ENCODE measurements at places on chromosomes 2 and 18.
A peak's percentile ranks its signal among the peaks of the same experiment; 100 is the strongest.

DNA sequence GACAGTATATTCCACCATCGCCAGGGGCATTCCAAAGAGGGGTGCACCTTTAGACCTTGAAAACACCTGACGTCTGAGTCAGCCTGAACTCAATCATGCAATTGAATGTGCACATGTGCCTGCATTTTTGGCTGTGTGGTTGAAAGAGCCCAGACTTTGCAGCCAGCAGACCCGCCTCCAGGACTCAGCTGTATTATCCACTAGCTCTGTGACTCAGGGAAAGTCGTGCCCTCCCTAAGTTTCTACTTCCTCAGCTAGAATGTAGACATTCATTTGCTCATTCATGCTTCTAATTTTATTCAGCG lies 94.2 kb downstream of the LRRC30 start:
- DNase-seq: no peak

DNA sequence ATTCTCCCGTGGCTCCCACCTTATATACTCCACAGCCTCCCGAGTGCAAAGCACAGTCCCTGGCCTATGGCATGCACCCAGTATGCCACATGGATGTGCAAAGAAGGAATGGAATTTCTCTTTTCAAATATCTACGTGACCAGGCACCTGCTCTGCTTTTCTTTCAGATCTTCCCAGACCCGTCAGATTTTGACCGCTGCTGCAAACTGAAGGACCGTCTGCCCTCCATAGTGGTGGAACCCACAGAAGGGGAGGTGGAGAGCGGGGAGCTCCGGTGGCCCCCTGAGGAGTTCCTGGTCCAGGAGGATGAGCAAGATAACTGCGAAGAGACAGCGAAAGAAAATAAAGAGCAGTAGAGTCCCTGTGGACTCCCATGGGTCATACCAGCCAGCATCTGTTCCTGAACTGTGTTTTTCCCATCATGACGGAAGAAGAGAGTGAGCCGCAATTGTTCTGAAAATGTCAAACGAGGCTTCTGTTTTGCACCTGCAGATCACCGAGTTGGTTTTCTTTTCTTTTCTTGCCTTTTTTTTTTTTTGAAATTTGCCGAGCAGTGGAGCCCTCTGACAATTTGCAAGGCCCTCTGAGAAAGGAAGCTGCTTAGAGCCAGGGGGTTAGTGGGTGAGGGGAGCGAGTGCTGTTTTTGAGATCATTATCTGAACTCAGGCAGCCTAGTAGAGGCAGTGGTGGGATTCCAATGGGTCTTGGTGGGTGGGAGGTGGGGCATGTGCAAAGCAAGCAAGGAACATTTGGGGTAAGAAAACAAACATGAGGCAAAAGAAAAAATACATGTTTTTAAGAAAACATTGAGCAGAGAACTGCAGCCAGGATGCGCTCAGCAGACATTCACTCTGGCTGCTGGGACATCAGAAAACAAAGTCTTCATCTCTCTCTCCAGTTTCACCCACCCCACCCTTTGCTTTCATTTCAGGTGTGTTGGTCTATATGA lies 26.2 kb downstream of the LBH start:
- DNase-seq: no peak

DNA sequence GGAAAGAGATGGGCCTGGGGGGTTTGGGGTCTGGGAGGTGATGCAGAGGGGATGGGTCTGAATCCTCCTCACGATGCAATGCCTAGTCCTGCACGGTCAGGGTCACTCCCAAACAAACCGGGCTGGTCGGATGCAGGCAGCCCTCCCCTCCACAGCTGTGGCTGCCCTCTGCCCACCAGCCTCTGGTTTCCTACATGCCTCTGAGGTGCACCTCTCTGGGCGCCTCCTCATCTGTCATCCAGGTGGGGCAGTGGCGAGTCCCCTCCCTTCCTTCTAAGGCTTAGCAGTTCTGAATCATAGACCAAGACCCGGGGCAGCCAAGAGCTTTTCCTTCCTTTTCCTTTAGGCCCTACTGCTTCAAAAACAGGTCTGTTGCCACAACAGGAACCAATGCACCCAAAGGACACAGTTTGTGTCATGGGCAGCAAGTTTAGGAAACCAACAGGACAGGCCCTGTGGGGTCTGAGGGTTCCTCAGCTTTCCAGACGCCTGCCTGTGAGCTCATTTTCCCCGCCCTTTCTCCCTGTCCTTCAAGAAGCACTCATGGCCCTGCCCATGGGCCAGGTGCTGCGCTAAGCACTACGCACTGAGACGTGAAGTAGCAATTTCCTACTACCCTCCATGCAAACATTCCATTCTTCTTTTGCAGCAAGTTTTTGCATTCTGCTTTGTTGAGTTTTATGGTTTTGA lies 6.5 kb upstream of the MAL start:
- no peak for DNase-seq

GRCh38 chr2:112004253-112004645 lies 50.8 kb upstream of the TMEM87B start:
- DNase-seq: peak; percentile 50

- no peak for DNase-seq
These were observed 11.4 kb downstream of the HK2 start for GRCh38 chr2:74845217-74845751.

GRCh38 chr2:239199041-239199768 lies 201.6 kb downstream of the HDAC4 start:
- no peak for DNase-seq

DNA sequence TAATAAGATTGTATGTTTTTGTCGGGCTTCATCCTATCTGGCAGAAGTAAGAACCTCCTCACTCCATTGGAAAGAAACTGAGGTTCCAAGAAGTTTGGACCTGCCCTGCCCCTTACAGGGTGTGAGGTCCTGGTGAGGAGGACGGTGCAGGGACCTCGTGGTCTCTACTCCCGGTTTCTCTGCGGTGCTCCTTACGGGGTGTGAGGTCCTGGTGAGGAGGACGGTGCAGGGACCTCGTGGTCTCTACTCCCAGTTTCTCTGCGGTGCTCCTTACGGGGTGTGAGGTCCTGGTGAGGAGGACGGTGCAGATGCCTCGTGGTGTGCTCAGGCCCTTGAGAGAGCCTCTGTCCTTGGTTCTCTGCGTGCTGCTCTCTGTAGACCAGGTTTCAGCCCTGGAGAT lies 5.2 kb downstream of the CTDP1 start:
- no peak for DNase-seq
